ENCODE measurements at places on chromosomes 5 and 9.

- DNase-seq: no peak
These were observed 14.6 kb downstream of the RASA1 start for GRCh38 chr5:87282269-87282668.

DNA sequence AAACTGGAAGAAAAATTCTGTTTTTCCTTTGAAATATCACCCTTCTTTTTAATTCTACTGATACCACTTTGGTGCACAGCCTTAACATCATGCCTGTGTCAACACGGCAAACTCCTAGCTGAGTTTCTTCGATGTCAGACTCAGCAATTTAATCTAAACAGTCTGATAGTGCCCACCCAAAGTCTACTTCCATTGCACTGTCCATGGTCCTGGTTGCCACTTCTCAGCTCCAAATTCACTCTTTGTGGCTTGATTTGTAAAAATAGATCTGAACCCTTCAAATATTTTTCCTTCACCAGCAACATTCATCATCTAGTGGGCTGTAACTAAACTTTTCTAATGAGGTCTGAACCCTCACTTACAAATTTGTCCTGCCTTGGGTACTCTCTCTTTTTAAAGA is 107.8 kb downstream of the NUDT12 start:
- DNase-seq: no peak

- no peak for DNase-seq
These were observed 97.4 kb downstream of the HOMER1 start for GRCh38 chr5:79416499-79416898.

DNA sequence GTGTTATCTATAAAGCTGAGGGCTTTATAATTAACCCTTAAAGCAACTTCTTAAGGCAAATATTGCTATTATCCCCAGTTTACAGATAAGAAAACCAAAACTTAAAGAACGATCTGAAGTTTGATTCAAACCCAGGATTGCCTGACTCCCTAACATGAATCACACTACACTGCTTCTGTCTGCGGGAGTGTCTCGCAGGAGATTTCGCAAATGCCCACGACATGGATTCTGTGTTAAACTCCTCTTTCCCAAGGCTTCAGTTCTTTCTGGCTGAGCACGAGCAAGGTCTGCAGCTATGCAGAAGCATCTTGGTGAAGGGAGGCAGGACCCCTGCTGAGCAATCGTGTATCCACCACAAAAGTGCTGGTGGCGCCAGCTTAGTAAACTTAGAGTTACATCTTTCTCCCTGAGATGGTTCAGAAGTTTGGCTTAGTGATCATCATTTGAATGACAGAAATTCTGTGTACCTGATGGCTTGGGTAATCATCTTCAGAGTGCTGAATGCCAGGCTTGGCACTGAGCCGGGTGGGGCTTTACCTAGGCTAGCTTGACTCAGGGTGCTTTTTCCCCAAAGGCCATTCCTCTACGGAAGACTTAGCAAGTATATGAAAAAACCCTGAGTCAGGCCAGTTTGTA is 81.4 kb upstream of the PIK3R1 start:
- no peak for DNase-seq

- DNase-seq: no peak
These were observed 142.6 kb downstream of the PBX3 start for GRCh38 chr9:125889476-125890419.

- peak; percentile 35 for DNase-seq
These were observed 77.3 kb upstream of the SREK1 start for GRCh38 chr5:66066826-66067225.

- DNase-seq: no peak
These were observed 5.5 kb downstream of the SNAPC4 start for GRCh38 chr9:136394312-136395019.

DNA sequence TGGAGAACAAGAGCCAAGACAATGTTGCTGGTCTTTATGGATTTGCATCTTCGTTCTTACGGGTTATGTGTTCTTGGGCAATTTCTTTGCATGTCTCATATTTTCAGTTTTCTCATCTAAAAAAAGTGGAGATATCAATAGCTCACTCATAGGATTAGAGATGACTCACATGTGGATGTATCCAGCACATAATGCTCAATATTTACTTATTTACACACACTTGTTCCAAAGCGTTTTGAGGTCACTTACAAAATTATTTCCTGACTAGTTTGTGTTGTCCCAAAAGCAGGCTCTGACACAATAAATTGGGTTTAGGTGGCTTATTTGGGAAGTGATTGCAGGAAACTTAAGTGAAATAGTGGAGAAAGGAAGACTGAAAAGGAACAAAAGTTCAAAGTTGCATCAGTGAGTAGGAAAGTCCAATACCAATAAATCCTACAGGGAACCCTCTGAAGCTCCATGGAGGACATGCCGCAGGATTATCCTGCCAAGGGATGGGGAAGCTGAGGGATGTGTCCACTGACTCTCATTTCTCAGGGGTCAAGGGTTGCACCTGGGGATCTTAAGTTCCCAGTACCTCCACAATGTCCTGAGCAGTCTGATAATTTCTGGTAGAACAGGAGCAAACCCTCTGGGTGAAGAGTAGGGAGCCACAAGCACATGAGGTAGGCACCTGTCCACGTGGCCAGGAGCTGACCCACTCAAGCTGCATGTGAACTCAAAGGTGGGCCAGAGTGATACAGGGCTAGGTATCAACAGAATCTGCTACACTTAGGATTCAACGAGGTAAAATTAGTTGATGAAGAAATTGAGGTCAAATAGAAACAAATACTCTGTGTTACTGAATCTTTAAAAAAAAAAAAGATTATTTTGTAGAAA is 37.4 kb upstream of the SLC44A1 start:
- no peak for DNase-seq

GRCh38 chr5:132655821-132656773 is 1.9 kb upstream of the IL13 start:
- DNase-seq: no peak

GRCh38 chr5:79493596-79494345 is 20.2 kb downstream of the HOMER1 start:
- DNase-seq: no peak

GRCh38 chr5:50822046-50822445 is 155.6 kb downstream of the PARP8 start:
- DNase-seq: no peak
